AG04449 (cell line): ENCODE measurements at places on chromosomes 16 and 17.
A peak's percentile ranks its signal among the peaks of the same experiment; 100 is the strongest.

DNA sequence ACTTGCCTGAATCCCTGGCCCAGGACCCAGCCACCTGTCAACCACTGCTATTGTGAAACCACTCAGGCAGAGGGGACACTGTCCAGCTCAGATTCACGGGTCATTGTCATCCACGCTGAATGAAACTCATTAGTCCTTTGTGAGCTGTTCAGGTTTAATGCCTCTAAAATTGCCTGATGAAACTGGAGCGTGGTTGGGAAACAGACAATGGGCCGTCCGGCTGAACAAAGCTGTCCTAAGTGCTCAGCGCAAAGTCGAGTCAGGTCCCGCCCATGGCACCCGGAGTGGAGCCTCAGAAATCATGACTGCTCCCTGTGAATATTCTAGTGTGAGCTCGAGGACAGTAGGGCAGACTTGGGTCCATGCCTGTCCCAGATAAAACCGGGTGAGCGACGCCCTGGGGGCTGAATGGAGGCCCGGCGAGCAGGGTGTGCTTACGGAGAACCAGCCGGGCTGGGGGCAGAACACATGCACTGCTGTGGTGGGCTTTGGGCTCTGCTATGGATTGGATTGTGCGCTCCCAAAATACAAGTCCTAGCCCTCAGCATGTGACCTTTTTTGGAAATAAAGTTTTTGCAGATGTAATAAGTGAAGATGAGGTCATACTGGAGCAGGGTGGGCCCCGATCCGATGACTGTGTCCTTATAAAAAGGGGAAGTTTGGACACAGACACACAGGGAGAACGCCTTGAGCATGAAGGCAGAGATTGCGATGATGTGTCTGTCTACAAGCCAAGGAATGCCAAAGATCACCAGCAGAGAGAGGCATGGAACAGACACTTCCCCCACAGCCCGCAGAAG, 12.9 kb upstream of the CMIP start:
- DNase-seq = peak; percentile 21

DNA sequence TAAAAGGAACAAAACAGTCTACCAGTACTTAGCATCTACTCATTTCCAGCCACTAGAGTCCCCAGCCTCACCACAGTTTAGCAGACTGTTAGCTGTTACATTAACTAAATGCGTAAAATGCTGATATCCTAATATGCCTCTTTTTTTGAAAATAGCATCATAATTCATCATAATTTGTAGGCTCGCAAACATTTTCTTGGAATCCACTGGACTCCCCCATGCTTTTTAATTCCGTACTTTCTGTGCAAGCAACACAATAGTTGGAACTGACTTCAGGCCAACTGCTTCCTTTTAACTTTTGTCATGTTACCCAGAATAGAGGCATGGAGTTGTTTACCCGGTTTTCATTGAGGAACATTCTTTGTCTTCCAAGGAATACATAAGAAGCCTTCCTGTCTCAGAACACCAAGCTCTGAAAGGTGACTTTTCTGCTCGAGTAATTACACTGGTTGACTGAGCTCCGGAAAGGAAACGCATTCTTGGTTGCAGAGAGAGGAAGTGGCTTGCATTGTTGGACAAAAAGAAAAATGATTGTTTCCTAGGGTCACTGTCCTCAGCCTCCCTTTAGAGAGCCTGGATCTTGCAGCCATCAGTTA, 30.9 kb upstream of the SEC14L1 start:
- no peak for DNase-seq

DNA sequence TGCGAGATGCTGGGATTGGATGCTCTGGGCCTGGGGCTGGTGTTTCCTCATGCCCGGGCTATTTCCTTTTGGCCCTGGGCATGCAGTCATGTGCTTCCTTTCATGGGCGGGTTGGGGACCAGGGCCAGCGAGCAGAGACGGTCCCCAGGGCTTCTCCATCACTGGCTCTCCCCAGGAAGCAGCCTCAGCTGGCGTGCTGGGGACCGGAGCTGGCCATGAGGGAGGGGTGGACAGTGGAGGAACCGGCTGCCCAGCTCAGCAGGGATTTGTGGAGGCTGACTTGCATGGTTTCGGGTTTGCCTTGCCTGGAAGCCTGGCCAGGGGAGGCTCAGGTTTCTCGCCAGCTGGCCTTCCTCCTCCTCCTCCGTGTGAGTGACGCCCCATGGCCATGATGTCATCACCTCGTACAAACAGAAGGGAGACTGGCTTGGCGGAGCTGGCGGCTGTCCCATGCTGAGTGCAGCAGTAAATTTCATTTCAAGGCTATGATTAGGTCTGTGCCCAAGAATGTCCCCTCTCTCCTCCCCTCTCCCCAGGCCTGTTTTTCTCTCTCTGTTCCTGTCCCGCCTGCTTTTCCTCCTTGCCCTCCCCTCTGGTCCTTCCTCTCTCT, 8.9 kb upstream of the TIMP2 start:
- DNase-seq = peak; percentile 95

DNA sequence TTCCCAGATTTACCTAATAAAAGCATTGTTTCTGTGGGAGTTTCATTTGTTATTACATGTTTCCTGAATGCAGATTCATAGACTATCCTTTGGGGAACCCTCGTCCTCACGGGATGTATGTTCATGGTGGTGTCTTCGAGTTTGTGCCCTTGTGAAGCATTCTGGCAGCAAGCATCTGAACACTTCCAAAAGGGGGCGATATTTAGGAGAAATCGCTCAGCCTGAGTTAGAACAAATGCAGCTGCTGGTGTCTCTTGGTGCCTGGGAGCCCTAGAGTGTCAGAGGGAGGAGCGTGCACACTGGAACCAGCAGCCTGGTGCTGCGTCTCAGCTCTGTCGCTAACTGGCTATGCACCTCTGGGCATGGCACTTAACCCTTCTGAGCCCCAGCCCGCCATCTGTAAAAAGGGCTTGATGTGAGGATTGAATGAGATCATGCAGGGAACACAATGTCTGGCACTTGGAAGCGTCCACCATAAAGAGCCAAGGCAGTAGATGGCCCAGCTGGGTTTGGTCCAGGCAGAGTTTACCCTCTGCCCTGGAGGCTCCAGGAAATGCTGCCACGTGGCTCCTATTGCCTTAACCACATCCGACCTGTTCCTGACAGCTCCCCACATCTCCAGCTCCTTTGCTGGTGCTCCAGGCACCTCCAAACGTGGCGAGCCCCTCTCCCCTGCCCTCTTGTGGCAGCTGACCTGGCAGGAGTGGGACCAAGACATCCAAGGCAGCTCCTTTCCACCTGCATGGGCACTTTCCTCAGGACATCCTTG, 25.0 kb upstream of the C16orf78 start:
- no peak for DNase-seq

DNA sequence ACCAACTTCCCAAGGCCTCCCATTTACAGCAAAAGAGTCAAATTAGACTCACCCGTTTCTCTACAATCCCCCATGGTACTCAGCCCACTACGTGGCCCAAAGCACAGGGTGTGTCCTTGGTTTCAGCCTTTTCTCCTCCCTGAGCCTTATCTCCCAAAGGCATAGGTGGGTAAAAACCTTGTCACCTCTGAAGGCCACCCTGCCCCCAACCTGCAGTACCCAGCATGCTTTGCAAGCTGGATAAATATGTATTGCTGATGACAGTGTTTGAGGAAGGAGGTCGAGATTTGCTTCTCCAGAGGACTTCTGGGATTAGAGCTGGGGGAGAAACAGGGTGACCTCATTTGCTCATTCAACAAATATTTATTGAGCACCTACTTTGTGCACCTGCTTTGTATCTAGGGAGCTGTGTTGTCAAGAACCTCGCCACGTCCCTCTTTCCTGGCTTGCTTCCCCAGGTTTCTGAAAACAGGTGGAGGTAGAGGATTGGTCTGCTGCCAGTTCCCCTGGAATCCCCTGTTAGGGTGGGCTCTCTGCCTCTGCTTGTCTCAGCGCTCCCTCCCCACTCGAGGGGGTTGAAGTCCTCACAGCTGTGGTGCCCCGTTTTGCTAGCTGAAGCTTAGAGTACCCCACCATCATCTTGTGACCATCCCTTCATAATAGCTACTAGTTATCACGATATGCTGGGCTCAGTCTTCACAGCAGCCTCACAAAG, 3.0 kb downstream of the LASP1 start:
- DNase-seq = no peak

DNA sequence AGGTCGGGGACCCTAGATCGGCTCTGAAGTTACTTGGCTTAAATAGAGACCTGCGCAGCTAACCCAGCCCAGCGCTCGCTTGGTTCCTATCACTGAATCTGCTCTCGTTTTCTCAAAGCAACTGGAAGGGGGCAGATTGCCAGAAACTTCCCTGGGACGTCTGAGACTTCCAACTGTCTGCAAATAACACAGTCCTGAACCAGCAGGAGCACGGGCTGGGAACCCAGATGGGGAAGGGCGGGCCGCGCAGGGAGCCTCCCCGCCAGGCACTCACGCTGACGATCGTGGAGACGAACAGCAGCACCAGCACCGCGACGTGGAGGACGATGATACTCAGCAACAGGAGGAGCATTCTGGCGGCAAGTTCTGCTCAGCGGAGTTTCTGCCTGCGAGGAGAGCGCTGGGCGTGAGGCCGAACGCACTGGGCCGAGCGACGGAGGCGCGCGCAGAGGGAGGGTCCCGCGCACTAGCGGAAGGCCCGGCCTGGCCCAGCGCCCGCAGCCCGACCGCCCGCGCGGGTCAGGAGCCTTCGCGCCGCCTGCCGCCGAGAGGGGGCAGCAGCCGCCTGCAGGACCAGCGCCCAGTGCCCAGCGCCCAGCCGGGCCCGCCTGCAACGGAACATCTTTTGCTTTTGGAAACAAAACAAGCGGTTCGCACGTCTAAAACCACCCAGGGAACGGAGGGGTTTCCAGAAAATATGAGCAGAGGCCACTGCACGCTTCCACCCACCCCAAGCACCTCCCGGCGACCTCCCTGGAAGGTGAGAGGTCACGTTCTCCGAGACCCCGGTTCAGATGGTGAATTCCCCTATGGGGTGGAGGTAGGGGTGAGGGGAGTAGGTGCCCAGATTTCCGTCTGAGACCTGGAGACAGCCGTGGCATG, 4.5 kb downstream of the PMP22 start:
- no peak for DNase-seq

GRCh38 chr16:89999831-90000574, 19.3 kb downstream of the DBNDD1 start:
- DNase-seq = no peak

DNA sequence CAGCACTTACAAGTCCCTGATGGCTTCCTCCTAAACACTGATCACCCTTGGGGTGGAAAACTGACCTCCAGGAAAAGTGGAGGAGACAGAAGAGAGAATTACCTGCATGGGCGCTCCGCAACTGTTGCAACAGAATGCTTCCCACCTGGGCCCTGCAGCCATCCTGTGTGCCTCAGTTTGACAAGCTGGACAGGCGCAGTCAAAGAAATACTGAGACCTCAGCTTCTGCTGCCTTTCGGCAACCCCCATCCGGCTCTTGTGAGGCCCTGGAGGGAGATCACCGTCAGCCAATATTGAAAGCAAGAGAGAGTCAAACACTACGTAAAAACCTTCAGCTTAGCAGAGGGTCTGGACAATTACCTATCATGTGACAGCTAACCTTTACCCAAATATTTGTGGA, 24.8 kb downstream of the SERPINF1 start:
- no peak for DNase-seq

GRCh38 chr16:88610909-88611812, 27.2 kb upstream of the IL17C start:
- DNase-seq = no peak

DNA sequence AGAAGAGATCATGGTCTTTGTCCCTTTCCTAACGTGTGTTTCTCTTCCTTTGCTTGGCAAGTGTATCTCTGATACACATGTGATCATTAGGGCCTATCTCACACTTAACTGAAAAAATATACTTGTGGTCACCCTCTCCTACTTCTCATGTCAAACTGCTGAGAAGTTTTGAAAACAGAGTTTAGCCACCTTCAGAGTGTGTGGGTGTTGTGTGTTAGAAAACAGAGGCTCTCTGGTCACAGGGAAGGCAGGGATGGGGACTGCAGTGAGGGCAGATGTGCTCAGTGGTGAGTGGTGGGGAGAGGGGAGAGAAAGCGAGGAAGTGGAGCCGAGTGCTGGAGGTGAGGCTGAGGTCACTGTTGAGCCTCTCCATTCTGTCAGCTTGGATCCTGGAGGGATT, 29.4 kb downstream of the GRB7 start:
- no peak for DNase-seq

DNA sequence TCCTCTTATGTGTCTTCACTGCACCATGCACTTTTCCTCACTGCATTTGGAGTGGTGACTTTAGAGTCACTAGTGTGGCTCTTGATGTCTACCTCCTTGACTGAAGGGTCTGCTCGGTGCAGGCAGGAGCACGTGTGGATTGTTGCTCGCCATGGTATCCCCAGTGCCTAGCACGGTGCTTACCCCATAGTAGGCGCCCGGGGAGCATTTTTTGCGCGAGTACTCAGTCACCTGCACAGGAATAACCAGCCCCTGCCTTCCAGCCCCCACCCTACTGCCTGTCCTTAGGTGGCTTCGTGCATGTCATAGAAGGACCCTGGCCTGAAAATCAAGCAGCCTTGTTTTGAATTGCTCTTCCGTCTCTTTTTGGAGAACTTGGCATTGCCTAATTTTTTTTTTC, 31.3 kb downstream of the CDRT15 start:
- no peak for DNase-seq
